ENCODE measurements at places on chromosomes 13 and 19.
A peak's percentile ranks its signal among the peaks of the same experiment; 100 is the strongest.

GRCh38 chr13:28438598-28439334, 56.2 kb downstream of the FLT1 start:
- DNase-seq, result no peak

DNA sequence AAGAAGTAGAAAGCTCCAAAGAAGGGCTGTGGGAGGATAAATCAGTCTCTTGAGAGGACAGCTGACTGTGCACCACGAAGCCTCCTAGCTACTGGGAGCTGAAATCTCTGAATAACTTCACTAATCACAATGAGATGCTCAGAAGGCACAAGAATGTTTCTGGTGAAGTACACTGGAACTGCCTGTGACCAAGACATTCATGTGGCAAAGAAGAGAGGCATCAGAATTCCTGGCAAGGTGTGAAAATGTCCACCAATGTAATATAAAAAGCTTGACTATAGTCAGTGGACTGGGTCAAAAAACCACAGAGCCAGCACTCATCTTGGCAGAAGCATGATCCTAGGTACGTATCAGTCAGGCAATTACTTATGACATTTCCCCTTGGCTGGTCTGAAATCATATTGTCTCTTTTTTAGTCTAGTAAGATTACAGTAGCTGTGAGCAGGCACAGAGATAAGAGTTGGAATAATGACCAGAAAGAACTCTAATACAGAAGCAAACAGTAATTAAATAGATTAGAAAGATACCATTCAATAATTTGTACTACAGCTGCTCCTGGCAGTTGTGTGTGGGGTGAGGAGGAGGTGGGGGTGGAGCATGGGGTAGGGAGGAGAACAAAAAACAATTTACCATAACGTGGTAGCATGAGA, 434.7 kb downstream of the DIAPH3 start:
- DNase-seq, result no peak

GRCh38 chr13:102002287-102002686, 399.6 kb downstream of the FGF14 start:
- DNase-seq, result no peak

- DNase-seq, result no peak
Observed at GRCh38 chr19:54107876-54108490, 5.3 kb downstream of the NDUFA3 start.

- no peak for DNase-seq
Observed at GRCh38 chr13:37139356-37139755, 33.9 kb upstream of the CSNK1A1L start.

- no peak for DNase-seq
Observed at GRCh38 chr13:75637181-75637750, 1.1 kb downstream of the LMO7 start.

GRCh38 chr13:113625965-113626721, 31.9 kb downstream of the ATP4B start:
- DNase-seq, result no peak

- no peak for DNase-seq
Observed at GRCh38 chr13:44449999-44450821, 76.6 kb downstream of the SERP2 start.

GRCh38 chr19:47310819-47311218, 1.2 kb downstream of the C5AR1 start:
- no peak for DNase-seq

- no peak for DNase-seq
Observed at GRCh38 chr19:10111405-10111811, at the start of gene P2RY11. Gene P2RY11, plus strand, starts transcription at chr19:10111693. Its CDS starts 29 bp downstream, at chr19:10111722.

GRCh38 chr13:31930901-31931522, 100.6 kb upstream of the FRY start:
- DNase-seq, result no peak

- DNase-seq, result peak; percentile 45
Observed at GRCh38 chr13:32427852-32428580, at the start of gene N4BP2L1. Gene N4BP2L1, minus strand, starts transcription at chr13:32428130. Its CDS starts 48 bp downstream, at chr13:32428082.

GRCh38 chr19:7789447-7789846, 26.4 kb downstream of the CLEC4M start:
- no peak for DNase-seq

DNA sequence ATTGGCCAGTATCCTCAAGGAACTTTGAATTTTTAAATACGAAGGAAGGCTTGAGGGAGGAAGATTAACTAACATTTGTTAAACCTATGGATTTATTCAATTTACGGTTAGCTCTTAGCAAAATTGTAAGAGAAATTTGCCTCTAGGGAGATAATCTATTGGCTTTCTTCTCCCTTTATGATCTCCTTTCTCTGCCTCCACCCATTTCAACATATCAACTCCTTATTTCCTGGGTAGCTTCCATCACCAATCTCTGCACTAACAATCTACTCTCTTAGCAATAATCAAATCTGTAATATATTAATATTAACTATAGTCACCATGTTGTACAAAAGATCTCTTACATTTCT, 233.9 kb upstream of the CSNK1A1L start:
- DNase-seq, result no peak

DNA sequence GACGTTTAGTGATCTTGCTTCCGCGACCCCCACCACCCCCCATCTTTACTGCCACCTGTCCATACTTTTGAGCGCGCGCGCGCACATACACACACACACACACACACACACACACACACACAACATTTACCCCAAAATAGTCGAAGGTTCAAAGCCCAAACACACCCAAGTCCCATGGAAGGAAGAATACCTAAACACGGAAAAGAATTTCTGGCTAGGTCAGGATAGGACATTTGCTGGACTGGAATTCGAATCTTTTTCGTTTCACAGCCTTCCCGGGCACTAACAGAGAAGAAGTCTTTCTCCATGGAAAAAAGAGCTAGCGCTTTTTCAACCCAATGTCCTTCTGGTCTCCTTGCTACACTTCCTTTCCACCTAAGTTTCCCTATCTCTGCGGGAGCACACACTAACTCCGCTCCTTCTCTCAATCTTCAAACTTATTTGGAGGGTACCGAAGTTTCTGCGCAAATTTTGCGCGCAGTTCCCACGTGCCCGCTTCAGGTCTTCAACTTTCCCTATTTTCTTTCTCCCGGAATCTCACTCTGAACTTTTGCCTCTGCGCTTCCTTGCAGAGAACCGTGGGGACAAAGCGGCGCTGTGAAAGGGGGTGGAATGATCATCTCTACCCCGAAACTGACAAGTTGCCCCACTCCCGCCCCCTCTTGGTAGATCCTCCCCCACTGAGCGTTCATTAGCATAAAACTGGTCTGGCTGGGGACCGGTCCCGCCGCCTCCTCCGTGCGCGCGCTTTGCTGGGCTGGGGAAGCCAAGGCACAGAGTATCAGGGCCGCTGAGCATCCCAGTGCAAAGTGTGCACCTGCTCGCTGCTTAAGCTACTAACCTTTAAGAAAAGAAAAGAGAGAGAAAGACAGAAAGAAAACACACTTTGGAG, 2.7 kb downstream of the DACH1 start:
- no peak for DNase-seq

GRCh38 chr19:29942404-29943261, 594 bp downstream of the URI1 start:
- no peak for DNase-seq

GRCh38 chr19:29521291-29522075, 4.3 kb upstream of the VSTM2B start:
- DNase-seq, result no peak

GRCh38 chr19:54138489-54139256, 1.1 kb downstream of the CNOT3 start:
- no peak for DNase-seq

DNA sequence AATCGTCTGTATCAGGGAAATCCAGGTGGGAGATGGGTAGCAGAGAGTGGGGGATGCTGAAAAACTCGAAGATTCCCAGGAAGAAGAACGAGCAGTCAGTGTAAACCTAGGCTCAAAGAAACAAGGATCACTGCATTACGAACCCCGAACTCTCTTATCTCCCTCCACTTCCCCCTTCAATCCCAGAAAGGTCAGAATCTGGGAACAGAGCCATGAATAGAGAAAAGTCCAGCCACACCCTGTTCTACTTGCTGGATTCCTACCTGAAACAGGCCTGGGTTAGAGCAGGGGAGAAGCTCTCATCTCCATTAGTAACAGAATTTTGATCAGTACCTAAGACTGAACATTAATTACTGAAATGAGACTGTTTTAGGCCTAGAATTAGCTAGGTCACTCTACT, 24.4 kb downstream of the EPSTI1 start:
- no peak for DNase-seq

DNA sequence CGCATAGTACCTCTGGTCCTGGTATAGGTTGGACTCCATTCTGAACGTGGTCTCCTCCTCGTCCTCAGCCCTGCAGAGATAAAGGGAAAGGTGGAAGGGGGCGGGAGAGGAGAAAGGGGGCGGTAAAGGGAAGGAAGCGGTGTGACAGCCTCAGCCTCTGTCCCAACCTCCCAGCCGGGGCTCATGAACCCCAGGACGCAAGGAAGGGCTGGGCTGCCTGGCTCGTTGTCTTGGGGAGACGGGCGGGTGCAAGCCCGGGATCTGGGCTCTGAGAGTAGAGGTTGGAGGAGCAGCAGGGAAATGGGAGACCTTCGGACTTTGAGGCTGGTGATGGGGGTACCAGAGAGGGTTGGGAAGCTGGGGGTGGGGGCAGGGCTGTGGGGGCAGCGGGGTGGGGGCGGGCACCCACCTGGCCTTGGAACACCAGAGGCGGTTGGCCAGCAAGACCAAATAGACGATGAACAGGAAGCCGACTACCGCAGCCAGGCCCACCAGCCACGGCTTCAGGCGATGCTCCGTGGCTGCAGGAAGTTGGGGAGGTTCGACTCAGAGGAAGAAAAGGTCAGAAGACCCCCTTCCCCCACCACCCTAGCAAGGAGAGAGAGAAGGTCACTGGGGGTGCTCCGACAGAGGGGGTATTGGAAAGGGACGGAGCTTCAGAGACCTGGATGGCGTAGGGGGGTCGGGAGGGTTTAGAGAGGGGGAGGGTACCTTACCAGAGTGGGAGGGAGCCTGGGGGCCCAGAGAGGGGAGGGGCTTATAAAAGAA, 1.7 kb downstream of the SMIM24 start:
- DNase-seq, result no peak

GRCh38 chr19:34454091-34454490, 25.9 kb downstream of the UBA2 start:
- no peak for DNase-seq

DNA sequence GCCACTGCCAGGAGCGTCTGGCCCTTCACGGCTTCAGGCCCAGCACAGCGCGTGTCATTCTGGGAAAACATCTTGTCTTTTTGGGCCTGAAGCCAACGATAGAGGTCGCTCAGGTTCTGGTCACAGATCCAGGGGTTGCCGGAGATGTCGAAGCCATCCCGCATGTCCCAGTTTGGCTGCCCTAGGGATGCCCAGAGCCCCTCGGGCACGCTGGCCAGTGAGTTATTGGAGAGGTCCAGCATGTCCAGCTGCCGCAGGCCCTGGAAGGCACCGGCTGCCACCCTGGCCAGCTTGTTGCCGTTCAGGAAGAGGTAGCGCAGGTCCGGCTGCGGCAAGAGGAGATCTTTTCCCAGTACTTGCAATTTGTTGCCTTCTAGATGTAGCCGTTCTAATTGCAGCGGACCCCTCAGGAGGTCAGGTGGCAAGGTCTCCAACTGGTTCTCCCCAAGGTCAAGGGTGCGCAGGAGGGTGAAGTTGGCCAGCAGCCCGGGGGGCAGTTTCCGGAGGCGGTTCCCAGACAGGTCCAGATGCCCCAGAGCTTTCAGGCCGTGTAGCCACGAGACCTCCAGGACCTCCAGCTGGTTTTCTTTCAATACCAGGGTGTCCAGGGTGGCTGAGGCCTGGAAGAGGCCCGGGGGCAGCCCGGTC, 1.8 kb downstream of the LRG1 start:
- DNase-seq, result no peak

DNA sequence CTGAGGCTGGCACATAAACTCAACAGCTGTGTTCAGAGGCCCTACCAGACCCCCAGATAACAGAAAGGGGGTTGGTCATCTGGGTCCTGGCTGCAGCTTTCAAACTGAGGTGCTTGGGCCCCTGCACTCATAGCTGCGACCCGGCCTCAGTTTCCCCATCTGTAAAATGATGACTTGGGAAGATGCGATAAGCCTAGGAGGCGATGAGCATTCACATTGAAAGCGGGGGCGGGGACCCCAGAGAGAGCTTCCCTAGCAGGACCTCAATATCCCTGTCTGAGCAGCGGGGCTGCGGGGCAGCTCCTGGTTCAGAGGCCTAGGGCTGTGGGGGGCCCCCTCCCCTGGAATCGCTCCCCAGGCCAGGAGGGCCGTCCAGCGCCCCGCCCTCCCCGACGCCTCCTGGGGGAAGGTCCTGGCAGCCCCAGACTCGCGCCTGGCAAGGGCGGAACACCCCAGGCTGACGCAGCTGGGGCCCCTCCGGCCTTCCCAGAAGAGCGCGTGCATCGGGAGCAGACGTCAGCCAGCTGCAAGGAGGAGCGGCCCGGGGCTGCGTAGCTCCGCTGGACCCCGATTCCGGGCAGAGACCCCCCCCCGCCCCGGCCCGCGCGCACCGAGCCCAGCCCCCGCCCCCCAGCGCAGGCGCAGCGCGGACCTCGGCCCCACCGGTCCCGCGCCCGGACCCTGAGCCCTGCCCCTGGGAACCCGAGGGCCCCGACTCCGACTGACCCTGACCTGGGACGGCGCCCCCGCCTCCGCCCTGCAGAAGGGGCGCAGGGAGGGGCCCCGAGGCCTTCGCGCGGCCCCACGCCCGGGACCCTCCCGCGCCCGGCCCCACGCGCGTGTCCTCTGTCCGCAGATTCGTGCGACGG, 3.5 kb downstream of the FSTL3 start:
- no peak for DNase-seq

DNA sequence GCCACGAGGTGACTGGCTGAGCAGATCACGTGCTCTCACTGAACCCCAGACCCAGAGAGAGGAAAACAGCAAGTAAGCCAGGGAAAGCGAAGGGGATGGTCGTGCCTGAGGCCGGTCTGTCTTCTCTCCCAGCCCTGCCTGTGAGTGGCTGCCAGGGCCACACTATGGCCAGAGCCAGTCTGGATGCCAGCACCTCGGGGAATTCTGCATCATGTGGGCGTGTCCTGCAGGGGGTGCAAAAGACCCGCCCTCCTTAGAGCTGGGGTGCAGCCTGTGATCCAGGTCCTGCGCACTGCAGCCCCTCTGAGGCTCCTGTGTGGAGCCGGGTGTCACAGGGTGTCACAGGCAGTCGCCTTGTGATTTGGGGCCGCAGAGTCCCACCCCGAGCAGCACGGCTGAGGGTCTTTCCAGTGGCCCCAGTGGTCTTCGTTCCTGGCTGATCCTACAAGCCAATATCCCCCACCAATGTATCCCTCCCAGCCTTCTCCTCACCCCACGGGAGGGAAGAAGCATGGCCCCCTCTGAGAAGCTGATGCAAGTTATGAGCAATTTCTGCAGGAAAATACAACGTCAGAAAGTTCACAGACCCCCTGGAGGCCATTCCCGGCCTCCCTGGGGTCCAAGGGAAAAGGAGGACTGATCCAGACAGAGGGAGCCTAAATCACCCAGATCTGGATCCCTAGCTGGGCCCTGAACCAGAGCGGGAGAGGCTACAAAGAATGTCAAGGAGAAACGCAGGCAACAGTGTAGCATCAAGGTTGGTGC, 7.7 kb downstream of the PPP1R12C start:
- no peak for DNase-seq

DNA sequence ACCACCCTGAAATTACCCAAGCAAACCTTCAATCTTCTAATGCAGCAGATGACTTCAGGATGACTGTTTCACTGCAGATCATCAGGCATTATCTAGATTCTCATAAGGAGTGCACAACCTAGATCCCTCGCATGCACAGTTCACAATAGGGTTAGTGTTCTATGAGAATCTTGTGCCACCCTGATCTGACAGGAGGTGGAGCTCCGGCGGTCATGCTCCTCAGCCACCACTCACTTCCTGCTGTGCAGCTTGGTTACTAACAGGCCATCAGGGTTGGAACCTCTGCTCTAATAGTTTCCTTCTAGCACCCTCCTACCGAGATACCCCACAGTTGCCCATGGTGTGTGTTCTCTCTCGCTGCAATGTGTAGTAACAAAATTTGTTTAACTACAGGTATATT, 442.8 kb downstream of the FGF14 start:
- DNase-seq, result no peak

Measured in thoracic aorta (tissue), 2 donors.